ENCODE measurements at places on chromosomes 7 and 10.

DNA sequence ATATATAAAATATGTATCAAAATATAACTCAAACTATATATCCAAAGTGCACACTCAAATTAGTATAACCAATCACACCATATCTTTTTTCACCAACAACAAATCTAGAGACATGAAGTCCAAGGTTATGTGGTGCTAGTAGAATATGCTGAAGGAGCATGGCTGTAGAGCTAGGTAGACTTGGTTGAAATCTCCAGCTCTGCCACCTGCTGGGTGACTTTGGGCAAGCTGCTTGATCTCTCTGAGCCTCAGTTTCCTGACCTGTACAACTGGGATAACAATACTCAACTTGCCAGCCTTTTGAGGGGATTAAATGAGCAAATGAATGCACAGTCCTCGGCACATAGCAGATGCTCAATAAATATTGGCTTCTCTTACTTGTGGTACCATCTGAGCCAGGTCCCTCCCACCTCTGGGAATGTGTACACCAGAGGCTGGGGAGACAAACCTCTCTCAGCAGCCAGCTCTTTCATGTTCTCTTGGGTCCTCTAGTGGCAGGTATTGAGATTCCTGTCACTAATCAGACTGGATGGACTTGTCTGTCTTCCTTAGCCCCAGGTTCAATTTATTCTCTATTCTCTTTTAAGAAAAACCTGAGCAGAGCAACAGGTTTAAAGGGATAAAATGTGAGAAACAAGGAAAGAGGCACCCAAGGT, 94.3 kb upstream of the PDE1C start:
- peak; percentile 18 for DNase-seq

GRCh38 chr7:33645104-33645503, 260.2 kb upstream of the BMPER start:
- DNase-seq, result no peak

DNA sequence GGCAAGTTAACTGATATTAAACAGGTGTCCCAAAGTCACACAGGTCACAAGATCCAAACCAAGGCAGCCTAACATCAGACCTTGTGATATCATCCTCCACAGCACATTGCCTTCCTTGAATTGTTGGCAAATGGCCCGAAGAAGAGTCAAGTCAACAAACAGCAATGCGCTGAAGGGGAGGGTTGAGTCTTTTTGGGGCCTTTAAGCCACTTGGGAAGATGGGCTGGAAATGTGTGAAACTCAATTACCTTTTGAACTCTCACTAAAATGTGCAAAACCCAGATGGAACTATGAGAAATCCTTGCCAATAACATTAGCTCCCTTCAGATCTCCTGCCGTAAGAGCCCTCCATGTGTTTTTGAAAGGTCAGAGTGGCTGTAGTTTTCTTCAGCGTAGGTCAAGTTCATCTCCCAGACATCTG, 47.9 kb upstream of the STK17A start:
- no peak for DNase-seq

DNA sequence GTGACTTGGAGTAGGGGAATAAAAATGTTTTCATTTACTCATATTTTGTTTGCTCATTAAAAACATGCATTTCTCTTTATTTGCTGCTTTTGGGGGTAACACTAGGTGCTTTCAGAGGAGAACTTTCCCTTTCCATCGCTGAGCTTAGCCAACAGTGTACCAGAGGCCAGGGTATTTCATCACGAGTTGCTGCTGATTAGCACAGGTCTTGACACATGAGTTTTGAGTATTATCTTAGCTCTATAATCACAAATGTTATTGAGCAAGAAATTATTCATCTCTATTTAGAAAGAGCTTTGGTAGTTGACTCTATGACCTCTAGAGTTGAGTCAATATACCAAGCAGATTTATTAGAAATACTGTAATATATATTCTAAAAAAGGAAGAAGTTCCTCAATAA, 375.9 kb downstream of the NXPH1 start:
- no peak for DNase-seq

GRCh38 chr7:86790383-86790782, 146.7 kb downstream of the GRM3 start:
- DNase-seq, result no peak

GRCh38 chr7:140683657-140684056, 10.9 kb downstream of the ADCK2 start:
- peak; percentile 57 for DNase-seq

DNA sequence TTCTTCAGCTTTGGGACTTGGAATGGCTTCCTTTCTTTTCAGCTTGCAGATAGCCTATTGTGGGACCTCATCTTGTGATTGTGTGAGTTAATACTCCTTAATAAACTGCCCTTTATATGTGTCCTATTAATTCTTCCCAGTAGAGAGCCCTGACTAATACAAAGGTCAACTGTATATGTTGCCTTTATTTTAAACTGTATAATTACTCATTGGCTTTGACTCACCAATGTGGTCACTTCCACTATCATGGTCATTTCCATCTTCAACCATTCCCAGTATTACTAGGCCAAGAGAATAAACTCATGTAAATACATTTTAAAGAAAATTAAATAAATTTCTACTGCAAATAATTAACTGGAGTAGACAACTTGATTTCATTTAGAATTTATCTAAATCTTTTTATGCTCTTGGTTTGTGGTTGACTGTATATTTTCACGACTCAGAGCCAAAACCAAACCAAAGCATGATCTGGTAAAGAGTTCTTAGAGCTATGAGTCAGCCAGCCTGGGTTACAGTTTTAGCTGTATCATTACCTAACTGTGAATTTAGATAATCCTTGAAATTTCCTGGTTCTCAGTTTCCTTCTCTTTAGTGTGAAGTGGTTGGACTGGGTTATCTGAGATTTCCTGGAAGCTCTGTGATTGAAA, 188.4 kb downstream of the PPP1R3A start:
- peak; percentile 87 for DNase-seq

GRCh38 chr7:69843653-69844052, 245.4 kb downstream of the AUTS2 start:
- DNase-seq, result no peak

GRCh38 chr7:41117431-41117830, 585.5 kb downstream of the INHBA start:
- no peak for DNase-seq

DNA sequence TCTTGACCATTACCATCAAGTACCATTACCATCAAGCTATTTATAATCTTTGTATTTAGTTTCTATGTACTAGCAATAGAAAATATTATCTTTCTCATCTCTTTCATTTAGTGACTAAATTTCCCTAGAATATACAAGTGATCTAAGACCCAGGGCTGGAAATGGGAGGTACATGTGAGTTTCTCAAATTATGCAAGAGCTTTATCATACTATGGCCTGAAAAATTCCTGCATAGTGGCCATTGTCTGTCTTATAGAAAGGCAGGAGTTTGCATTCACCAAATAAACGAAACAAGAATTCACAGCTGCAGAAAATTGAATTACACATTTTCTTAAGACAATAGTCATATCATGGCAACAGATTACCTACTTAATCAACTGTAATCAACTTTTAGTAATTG, 50.7 kb upstream of the HDAC9 start:
- no peak for DNase-seq

DNA sequence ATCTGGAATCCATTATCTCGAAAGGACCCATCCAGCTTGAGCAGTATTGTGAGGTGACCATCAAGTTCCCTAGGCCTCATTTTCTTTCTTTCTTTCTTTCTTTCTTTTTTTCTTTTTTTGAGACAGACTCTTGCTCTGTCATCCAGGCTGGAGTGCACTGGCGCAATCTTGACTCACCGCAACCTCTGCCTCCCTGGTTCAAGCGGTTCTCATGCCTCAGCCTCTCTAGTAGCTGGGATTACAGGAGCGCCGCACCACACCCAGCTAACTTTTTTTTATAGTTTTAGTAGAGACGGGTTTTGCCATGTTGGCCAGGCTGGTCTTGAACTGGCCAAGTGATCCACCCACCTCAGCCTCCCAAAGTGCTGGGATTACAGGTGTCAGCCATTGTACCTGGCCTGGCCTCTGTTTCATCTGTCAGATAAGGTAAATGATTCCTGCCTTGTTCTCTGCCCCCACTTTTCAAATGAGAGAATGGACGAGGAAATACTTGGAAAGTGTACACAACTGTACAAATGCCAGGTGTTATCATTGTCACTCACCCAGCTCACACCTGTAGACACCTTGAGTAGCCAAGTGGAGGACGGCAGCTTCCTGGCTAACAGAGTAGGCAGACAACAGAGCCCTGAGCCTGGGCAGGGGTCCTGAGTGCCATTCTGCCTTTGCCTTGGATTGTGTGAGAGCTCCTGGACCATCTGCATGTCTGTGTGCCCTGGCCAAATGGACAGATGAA, 54.1 kb downstream of the HK1 start:
- no peak for DNase-seq

Data from foreskin melanocyte (primary cell).